Caki2 (cell line): ENCODE measurements at places on chromosomes 6 and 20.

DNA sequence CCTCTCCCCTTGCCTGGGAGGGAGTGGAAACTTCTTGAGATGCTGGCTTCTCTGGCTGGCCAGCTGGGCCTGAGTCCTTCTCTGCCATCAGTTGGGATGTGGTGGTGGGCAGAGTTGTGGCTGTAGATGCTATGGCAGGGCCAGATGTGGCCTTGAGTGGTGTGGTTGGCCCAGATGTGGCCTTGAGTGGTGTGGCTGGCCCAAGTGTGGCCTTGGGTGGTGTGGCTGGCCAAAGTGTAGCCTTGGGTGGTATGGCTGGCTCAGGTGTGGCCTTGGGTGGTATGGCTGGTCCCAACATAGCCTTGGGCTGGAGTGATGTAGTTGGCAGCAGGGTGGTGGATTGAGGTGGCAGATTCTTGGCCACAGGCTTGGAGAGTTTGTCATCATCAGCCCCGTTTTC lies 36.7 kb downstream of the C6orf132 start:
- no peak for DNase-seq

DNA sequence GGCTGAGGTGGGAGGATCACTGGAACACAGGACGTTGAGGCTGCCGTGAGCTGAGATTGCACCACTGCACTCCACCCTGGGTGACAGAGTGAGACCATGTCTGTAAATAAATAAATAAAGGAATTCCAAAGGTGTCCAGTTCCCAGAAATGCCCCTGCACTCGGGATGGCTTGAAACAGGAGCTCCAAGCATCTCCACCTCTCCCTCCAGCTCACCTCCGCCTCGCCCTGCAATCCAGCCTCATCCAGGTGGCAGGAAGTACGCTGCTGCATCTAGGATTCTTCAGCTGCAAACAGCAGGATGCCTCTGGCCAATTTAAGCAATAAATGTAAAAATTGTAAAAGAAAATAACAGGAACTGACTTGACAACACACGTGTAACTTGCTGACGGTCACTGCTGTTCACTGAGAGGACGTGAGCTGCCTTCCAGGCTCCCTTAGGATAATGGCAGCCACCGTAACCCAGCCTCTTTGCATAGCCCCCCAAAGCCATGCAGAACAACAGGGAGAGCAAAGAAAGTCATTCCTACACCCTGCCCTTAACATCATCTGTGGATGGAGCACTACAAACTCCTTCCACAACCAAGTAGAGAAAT lies 11.4 kb upstream of the GRM4 start:
- DNase-seq = no peak

DNA sequence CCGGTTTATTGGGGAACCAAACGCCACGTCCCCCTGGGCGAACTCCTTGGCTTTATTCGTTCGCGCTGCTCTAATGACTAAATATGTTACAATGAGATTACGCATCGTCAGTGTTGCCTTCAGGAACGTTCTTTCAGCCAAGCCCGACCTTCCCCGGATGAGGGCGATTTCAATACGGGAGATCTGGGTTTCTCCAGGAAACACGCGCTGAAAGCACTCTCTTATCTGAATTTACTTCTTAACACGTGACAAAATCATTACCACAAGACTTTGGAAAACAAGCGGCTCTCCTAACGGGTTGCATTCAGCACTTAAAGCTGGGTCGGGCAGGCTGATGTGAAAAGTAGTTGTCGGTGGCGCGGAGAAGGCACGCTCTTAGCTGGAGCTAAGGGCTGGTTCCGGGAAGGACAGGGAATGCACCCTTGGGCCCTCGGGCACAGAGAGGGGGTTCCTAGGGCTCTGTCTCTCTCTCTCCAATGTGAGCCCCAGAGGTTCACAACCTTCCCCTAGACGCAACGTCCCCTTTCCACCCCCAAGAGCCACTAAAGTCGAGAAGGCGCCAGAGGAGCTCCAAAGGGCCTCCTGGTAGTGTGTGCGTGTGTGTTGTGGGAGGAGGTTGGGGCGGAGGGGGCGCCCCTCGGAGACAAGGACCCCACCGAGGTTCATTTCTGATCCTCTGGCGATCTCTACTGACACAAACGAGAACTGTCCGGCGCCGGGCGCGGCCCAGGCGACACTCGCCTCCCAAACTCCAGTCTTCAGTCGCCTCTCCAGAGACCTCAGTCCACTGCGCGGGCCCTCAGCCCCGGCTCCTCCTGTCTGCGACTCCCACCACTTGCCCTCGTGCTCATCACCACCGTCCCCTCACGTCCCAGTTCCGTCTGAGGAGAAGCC lies 7.1 kb upstream of the NKX2-2 start:
- no peak for DNase-seq

GRCh38 chr6:74607468-74607867 lies 598.4 kb downstream of the COL12A1 start:
- DNase-seq = no peak

DNA sequence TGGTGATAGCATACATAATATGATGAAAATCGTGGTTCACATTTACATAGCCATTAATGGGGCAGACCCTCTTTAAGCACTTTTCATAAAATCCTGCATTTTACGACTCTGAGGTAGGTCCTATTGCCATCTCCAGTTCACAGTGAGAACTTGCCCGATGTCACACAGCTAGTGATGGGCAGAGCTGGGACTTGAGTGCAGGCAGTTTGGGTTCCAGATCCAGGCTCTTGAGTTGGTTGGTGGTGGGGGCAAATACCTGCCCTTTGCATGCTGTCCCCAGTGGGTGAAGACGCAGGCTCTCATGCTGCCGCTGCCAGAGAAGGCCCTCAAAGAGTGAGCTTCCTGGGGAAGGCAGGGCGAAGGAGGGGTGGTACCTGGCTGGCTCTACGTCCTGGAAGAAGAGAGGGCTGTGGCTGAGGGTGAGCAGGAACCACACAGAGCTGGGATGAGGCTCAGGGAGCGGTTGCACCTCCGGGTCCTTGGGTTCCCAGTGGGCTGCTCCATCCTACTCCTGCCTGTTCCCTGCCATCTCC lies 6.1 kb upstream of the BAK1 start:
- DNase-seq = no peak

GRCh38 chr6:81792826-81793225 lies 40.3 kb upstream of the TENT5A start:
- no peak for DNase-seq

DNA sequence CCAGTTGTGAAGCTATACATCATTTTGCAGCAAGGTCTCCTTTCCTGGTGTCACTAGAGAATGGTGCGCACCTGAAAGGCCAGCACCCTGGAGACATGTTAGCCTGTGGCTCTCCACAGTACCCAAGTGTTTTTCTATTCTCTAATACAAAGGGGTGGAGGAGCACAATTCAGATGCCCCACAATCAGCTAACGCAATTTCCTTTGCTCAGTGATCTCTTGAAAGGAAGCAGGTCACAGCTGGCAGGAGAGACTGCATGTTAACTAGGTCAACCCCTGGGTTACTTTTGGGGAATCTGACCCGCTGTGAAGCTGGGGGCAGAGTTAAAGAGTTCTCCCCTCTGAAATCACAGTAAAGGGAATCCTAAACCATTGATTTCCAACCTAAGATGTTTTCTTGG lies 92.5 kb downstream of the B3GAT2 start:
- no peak for DNase-seq

DNA sequence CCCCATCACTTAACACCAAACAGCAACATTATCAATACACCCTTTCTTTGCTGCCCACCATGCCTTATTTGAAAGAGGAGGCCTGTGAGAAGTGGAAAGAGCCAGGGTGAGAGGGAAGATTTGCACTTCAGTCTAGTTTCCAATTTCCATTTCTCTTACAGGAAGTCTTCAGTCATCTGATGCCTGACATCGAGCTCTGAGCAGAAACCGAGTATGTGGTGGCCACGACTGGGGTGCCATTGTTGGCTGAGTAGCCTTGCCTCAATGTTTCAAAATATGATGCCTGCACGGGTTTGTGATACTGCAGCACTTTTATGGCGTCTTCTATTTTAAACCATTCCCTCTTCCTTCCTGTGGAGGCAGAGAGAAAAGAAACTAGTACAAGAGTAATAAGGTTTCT lies 39.8 kb upstream of the SMIM29 start:
- no peak for DNase-seq

- DNase-seq = no peak
These were observed 18.8 kb upstream of the RCAN2 start for GRCh38 chr6:46509981-46510510.

GRCh38 chr6:151060096-151060765 lies 179.5 kb upstream of the AKAP12 start:
- DNase-seq = peak; percentile 90

DNA sequence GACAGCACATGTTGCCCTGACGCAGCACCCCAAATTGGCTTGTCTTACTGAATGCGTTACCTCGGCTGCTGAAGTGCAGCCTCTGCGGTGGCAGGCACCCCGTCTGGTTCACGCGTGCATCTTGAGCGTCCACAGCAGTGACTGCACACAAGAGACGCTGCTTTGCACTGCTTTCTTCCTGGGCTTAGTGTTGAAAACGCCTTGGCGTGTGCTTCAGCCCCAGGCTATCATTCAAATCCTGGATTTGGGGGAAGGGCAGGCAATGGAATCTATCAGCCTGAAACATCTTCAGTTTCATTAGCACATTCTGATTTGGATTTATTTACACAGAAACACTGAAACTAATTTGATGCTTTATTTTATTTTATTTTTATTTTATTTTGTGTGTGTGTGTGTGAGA lies 342.7 kb downstream of the SMOC2 start:
- DNase-seq = no peak

DNA sequence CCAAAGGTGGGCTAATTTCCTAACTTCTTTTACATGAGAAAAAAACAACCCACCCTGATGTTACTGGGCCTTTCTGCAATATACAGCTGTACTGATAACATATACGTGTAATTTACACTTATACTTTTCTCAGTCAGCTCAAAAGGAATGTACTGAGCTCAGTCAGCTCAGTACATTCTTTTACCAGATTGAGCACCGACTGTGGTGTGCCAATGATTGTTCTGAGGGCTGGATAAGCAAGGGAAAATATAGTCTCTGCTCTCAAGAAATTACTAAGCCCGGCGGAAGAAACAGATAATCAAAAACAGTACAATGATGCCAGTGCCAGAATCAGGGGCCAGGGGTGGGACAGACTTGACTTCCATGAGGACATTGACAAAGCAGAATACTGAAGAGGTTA lies 10.0 kb upstream of the BLOC1S5 start:
- no peak for DNase-seq

DNA sequence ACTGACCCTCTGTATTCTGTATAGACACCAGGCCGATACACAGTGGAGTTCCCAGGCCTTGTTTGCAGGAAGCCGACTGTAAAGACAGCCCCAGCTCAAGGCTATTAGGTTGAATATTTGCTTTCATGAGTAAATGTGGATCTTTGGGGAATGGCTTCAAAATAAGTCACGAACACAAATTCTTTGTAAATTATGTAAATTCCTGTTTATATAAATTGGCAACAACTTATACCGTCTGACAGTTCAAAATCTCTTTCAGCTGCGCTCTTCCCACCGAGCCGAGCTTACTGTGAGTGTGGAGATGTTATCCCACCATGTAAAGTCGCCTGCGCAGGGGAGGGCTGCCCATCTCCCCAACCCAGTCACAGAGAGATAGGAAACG lies 24.7 kb downstream of the EDN3 start:
- no peak for DNase-seq

DNA sequence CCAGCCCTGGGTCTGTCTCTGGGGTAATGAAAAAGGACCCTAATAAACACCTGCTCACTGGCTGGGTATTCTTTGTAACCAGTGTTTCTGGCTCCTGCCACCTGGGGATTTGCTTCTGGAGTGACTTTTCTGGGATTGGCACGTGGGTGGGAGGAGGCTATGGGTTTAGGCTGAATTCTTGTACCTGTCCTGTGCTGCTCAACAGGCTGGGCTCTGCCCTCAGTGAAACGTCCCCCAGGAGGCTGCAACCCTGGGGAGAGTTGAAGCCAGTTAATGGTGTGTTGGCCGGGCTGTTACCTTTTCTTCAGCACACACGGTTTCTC lies 6.8 kb downstream of the NPBWR2 start:
- DNase-seq = no peak

- DNase-seq = no peak
These were observed 185.6 kb downstream of the ATXN1 start for GRCh38 chr6:16575655-16576054.

DNA sequence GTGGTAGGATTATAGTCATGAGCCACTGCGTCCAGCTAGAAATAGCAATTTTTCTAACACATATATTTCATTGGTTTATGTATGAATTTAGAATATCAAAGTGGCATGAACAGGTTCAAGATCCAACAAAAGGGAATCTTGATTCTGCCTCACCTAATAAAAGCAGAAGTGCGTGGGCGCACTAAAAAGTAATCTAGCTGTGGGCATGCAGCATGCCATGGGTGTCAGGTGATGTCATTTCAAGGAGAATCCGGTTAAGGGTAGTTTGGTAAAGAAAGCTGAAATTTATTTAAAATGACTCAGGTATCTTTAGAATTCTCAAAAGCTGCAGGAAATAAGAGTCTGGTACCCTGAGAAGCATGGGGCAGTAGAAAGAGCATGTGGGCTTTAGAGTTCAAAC lies 17.6 kb downstream of the LRRN4 start:
- no peak for DNase-seq

- DNase-seq = peak; percentile 62
These were observed 201.3 kb upstream of the BTBD3 start for GRCh38 chr20:11716239-11716944.

- DNase-seq = no peak
These were observed 21.7 kb upstream of the PRELID3B start for GRCh38 chr20:59064214-59064722.

DNA sequence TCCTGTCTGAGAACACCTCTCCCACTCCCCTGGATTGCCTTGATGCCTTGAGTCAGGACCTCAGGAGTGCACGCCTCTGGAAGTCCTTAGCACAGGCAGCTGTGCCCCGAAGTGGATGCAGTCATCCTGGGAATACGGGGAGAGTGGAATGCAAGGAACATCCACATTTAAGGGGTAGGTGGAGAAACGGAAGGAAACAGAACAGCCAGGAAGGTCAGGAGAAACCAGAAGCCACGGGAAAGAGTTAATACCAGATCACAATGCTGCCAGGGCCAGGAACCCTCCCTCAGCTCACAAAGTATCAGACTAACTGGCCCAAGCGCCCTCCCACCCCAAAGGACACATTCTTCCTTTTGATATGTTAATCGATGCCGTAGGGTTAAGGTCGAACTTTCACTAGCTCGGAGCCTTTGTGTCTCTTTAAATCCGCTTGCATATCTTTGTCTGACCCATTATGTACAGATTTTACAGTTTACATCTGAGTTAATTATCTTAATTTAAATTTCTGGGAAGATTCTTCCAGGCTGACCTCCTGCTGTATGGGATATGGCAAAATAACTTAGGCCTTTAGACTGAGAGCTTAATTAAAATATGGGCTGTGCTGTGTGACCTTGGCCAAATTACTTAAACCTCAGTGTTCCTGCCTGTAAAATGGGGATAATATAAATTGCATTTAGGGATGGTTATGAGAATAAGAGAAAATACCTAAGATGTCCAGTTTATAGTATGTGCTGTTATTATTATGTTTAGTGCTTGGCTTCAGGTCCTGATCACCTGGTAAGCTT lies 24.0 kb upstream of the CCND3 start:
- DNase-seq = no peak

DNA sequence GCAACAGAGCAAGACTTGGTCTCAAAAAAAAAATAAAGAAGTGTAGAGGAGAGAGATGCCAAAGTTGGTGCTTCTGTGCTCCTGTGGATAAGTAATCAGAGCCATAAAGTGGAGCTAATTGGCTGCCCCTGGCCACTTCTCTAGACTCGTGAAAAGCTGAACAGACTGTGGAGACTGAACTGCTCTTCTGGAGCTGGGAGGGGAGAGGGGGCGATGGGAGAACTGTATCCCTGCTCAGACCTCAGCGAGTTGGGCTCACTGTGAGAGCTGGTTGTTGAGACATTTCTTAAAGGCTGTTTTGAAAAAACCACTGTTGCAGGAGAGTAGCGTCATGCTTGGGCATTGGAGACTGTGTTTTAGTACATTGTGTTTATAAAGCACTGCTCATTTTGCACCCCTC lies 125.7 kb downstream of the TCP11 start:
- DNase-seq = no peak

- peak; percentile 19 for DNase-seq
These were observed 1.1 kb downstream of the TPX2 start for GRCh38 chr20:31740208-31740607.
